Left hindlimb (tissue), 1 donor: ENCODE measurements at places on chromosomes 2 and 18.

DNA sequence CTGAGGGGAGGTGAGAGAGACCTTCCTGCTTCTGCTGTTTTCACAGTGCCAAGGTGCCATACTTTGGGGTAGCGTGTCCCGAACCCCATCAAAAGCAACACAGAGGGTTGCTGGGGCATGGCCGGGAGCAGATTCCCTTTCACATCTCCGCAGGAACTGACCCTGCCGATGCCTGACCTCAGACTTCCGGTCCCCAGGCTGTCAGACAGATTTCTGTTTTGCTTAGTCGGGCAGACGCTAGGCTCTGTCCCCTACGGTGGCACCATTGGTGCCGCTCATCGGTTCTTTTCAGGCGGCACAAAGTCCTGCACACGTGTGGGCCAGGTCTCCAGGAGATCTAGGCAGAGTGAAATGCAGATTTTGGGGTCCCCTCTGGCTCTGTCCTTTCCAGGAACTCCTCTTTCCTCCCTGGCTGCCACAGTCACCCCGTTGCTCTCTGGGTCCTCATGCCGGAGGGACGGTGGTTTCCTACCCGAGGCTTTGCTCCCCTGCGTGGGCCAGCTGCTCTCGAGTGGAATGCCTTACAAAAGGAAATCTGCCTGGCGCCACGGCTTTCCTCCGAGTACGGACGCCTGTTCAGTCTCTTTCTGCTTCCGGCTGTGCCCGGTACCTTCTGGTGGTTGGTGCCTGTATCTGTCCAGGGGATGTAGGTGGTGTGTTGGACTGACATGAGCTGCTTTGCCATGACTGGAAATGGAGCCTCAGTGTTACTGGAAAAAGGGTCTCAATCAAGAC, 39.3 kb downstream of the RTP5 start:
- no peak for DNase-seq

DNA sequence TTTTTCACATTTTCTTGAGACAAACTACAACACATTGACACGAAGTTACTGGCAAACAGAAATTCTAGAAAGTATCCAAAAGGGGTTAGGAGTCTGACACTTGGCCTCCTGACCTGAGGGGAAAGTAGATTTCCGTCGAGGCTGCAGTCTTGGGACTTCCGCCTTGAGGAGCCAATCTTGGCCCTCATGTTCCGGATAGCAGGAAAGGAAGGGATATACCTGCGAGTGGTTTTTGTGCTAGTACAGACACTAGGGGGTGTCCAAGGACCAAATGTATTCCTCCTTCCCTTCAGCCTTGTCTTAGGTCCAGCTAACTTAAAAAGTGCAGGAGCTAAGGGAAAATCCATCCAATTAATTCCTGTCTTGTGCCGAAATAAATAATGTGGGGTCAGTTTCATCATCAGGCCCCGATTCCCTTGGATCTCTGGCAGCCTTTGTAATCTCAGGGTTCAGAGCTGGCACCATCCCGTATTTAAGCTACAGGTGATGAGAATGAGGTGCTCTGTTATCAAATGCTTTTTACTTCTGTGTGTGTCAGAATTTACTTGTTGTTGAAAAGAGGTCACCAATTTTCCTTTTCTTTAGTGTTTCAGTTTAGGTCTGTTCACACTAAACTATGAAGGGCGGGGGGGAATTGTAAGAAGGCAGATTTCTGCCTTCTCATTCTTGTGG, 330.2 kb upstream of the FANCL start:
- DNase-seq = peak; percentile 43

DNA sequence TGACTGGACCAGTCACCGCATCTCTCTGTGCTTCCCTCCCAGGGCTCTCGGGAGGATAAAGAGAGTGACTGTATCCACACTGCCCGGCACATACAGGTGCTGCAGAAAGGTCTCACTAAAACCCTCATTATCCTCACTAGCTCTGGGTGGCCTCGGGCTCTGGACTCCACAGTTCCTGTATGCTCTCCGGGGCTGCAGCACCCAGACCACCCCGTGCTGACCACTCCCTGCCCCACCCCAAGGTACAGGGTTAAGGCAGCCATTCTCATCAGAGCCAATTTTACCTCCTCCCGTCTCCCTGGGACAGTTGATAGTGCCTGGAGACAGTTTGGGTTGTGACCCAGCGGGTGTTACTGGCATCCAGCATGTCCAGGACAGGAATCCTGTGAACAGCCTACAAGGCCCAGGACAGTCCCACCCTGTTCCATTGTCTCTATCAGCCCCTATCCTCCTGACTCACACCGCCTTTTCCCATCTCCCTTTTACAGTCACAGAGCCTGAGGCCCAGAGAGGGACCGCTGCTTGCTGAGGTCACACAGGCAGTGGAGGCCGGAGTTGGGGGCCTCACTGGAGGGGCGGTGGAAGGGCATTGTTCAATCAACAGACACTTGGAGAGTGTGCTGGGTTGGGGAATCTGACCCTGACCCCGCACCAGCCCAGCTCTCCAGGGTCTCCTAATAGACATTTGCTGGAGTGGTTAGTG, 1.7 kb downstream of the ZAP70 start:
- DNase-seq = no peak

GRCh38 chr2:186755066-186755465, 61.2 kb downstream of the FAM171B start:
- DNase-seq = no peak

GRCh38 chr2:114968748-114969400, 526.4 kb downstream of the DPP10 start:
- DNase-seq = no peak

DNA sequence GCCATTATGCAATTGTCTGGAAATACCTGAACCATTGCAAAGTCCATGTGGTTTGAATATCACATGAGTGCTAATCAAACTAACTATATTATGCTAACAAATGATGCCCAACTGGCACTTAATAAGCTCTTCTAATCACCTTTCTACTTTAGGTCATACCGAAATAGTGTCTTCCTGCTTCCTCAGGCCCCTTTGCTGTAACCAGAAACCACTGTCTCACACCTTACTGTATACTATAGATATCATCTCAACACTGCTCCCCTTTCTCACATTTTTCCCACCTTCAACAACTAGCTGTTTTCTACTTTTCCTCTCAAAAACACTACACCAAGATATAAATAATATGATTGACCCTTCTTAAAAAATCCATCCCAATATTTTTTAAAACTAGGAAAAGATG, 633.9 kb downstream of the BCL11A start:
- DNase-seq = no peak

DNA sequence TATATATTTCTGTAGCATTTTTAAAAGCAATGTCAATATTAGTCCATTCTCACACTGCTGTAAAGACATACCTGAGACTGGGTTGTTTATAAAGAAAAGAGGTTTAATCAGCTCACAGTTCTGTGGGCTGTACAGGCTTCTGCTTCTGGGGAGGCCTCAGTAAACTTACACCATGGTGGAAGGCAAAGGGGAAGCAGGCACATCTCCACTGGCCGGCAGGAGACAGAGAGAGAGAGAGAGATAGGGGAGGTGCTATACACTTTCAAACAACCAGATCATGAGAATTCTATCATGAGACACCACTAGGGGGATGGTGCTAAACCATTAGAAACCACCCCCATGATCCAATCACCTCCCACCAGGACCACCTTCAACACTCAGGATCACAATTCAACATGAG, 43.1 kb downstream of the CHMP3 start:
- no peak for DNase-seq
